ENCODE measurements at places on chromosomes 2 and 18.

GRCh38 chr2:182668671-182669070 is 47.4 kb upstream of the DNAJC10 start:
- no peak for DNase-seq

DNA sequence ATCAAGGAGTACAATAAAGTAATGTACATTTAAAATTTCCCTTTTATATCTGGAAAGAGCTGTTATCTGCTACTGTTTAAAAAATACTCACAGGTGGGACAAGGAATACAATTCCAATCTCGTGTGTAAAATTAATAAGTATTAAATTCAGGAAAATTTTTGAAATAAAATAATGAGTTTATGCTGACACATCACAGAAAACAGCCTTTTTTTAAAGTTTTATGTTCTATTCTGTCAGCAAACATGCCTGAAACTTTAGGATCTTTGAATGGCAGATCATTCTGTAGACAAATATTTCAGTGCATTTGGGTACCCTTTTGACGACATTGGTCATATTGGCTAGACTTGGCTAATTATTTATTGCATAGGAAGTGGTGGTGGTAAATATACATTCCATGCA is 254.4 kb upstream of the ETAA1 start:
- no peak for DNase-seq

GRCh38 chr2:207531032-207531952 is 1.5 kb downstream of the CREB1 start:
- peak; percentile 28 for DNase-seq

DNA sequence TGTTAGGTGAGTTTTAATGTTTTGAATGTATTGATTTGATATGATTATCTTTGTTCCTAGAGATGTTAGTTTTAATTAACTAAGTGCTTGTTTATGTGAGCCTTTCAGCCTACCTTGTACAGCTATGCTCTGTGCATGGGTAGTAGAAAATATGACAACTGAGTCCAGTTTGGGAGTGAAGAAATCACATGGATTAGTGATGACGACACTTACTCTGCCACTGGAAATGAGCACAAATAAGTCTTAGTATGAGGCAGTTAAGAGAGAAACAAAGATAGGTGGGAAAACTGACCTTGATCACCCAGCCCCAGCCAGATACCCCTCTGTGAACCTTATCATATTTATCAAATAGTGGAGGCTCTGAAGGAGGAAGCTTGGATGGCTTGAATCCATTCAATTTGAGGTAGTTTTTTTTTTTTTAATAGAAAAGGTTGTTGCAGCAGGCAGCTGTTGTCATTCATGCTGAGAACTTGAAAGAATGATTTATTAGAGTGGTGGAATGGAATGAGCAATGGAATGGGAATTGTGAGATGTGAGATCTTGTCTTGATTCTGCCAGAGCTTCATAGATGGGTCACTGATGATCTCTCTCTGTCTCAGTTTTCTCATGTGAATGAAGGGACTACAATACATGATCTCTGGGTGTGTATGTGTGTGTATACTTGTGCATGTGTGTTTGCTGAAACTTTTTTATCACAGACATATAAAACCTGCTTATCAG is 96.4 kb downstream of the MAP3K20 start:
- no peak for DNase-seq

- no peak for DNase-seq
These were observed 80.1 kb upstream of the SMIM21 start for GRCh38 chr18:75507636-75508035.
